Cardiac atrium fibroblast (primary cell): ENCODE measurements at places on chromosomes 4 and X. TPM values are rescaled to one million over a fixed set of nuclear protein-coding genes. Genes with fewer than 3 reads are reported as not detected.

The PUDP gene
- total RNA-seq: 6.3 and 10.0 TPM in 2 replicates

The AFP gene
- total RNA-seq: 2.7 TPM in 1 of 2 replicates, not detected in the other

The EXOSC9 gene
- total RNA-seq: 27.6 and 33.5 TPM in 2 replicates

The CSN3 gene
- total RNA-seq: not detected in 2 replicates

The RNF212 gene
- total RNA-seq: 0.81 and 4.2 TPM in 2 replicates

The SMIM10L2A gene
- under 0.01 and 0.49 TPM in 2 replicates for total RNA-seq
